ENCODE measurements at places on chromosomes 5 and 9.

- no peak for DNase-seq
Measured at GRCh38 chr9:84331119-84331809, 9.3 kb downstream of the SLC28A3 start.

DNA sequence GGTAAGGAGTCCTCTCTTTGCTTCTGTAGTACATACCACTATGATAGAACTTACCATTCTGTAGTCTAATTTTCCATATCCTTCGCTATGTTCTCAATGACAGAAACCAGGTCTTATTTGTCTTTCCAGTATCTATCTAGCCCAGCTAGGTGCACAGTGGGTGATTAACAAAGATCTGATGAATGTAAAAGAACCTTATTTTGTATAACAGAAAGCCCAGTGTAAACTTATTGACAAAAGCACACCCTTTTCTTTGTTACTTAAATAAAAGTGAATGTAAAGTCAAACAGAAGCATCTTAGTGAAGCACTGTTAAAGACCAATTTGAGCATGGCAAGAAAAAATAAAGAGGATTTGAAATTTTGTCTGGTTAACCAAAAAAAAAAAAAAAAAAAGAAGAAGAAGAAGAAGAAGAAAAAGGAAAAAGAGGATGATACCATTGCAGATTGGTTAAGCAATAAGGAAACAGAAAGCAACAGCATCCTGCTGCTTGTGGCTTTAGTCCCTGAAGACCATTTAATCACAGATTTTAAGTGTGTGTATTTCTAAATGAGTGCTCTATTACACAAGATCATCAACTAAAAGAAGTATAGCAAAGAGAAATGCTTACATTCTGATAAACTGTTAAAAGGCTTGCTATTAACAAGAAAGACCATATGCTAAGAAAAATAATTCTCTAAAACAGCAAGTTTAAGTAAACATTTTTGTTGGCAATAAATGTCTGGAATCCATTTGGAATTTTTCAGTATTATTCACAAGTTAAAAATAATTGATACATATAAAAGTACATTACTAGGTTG, 21.2 kb downstream of the MEGF9 start:
- no peak for DNase-seq

- no peak for DNase-seq
Measured at GRCh38 chr9:127172066-127172707, 49.8 kb upstream of the ANGPTL2 start.

- DNase-seq = no peak
Measured at GRCh38 chr5:11319836-11320580, 559.0 kb upstream of the DAP start.

- DNase-seq = no peak
Measured at GRCh38 chr9:116700882-116701865, 14.1 kb downstream of the TRIM32 start.

DNA sequence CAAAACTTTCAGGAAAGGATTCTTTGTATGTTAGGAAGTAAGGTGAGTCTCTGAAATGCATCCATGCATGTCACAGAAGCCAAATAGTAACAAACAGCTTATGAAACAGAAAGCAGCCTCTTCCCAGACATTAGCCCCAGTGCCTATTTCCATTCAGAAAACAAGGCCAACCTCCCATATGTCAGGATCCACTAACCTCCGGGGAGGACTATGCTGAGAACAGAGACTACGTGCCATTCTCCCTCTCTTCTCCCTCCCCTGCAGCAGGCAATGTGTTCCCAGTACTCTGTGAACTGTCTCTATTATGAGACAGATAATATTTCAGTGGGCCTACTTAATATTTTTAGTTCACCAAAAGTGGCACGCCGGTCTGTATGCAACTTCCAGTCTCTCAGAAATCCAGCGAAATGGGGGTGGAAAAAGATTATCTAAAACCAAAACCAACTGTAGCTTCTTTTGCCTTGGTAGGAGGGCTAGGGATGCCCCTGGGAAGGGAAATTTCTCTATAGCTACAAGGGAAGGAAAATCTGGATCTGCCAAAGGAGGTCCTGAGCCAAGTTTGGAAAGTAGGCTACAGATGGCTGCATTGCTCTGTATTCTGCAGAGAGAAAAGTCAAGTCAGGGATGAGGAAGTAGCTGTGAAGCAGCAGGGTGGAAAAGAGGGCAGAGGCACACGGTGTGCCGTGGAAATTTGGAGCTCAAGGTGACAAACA, 42.0 kb downstream of the VLDLR start:
- no peak for DNase-seq

GRCh38 chr9:137787786-137788505, 89.6 kb upstream of the CACNA1B start:
- no peak for DNase-seq

DNA sequence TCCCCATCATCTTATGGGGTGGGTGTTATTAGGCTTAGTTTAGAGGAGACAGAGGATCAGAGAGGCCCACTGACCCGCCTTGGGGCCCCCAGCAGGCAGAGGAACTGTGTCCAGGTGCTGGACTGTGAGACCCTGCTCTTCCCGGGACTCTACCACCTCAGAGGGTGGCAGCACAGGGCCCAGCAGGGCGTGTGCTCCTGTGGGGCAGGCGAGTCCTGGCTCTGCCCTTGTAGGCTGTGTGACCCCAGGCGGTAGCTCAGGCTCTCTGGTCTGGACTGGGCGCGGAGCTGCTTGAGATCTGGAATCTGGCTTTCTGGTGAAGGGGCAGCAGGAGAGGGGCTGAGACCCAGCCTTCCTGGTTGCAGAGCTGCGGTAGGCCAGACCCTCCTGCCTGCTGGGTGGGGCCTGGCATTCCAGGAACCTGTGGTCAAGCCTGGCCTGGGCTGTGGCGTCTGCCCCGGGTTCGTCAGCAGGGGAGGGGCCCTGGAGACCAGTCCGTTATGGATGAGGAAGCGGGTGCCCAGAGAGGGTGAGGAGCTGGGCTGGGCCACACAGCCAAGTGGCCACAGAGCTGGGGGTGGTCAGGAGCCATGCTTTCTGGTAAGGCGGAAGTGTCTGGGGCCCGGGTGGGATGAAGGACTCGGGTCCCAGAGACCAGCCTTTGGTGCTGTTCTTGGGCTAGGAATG, 46.5 kb downstream of the RXRA start:
- DNase-seq = no peak

GRCh38 chr5:148556835-148557234, 97.5 kb downstream of the HTR4 start:
- no peak for DNase-seq

DNA sequence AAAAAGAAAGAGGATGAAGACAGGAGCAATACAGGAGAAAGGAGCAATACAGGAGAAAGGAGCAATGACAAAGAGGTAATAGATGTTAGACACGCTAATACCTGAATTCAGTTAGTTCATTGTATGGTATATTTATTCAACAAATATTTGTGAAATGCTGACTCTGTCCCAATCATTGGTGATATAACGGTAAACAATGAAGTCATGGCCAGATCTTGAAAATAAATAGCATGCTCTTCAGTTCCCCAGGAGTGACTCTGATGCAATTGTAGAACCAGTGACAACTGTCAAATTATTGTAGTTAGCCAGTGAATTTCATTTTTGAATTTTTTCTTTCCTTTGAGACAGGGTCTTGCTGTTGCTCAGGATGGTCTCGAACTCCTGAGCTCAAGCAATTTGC, 48.0 kb upstream of the SPINK14 start:
- DNase-seq = no peak

GRCh38 chr5:147616421-147616820, 106.6 kb upstream of the DPYSL3 start:
- DNase-seq = no peak

- no peak for DNase-seq
Measured at GRCh38 chr5:86565197-86565789, 52.4 kb upstream of the COX7C start.
